ENCODE measurements at places on chromosomes 11 and 22.

- DNase-seq: no peak
Measured at GRCh38 chr11:73759610-73760134, 1.2 kb downstream of the RAB6A start.

DNA sequence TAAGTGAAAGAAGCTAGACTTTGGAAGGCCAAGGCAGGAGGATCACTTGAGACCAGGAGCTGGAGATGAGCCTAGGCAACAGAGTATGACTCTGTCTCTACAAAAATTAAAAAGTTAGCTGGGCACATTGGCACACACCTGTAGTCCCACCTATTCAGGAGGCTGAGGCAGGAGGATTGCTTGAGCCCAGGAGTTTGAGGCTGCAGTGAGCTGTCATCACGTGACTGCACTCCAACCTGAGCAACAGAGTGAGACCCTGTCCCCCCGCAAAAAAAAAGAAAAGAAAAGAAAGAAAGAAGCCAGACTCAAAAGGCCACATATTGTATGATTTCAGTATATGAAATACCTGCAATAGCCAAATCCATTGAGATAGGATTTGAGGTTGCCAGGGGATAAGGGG, 7.9 kb upstream of the CAPN5 start:
- no peak for DNase-seq

GRCh38 chr22:49996518-49997250, 15.9 kb downstream of the IL17REL start:
- no peak for DNase-seq

- no peak for DNase-seq
Measured at GRCh38 chr22:25143156-25144076, 56.2 kb upstream of the CRYBB3 start.

Data from activated naive CD8-positive, alpha-beta T cell treated with anti-CD3 and anti-CD28 coated beads, Interleukin-2, amount 50 U/mL, for 24 hours (primary cell).